Activated CD8-positive, alpha-beta memory T cell treated with anti-CD3 and anti-CD28 coated beads, Interleukin-2, amount 10 ng/mL, durations not matched to agents 7 days and 5 days (primary cell): ENCODE measurements at places on chromosomes 7 and 10.

GRCh38 chr7:157309988-157310668 is 26.7 kb upstream of the DNAJB6 start:
- no peaks in the 10 kb centered on the region for H3K27me3 ChIP-seq
- no peak for DNase-seq
- peaks cover 1% of the 10 kb centered on the region for H3K36me3 ChIP-seq
- peaks cover 32% of the 10 kb centered on the region for H3K4me1 ChIP-seq
- no peak overlapping the region for H3K27ac ChIP-seq
- H3K4me3 ChIP-seq: no peak overlapping the region

DNA sequence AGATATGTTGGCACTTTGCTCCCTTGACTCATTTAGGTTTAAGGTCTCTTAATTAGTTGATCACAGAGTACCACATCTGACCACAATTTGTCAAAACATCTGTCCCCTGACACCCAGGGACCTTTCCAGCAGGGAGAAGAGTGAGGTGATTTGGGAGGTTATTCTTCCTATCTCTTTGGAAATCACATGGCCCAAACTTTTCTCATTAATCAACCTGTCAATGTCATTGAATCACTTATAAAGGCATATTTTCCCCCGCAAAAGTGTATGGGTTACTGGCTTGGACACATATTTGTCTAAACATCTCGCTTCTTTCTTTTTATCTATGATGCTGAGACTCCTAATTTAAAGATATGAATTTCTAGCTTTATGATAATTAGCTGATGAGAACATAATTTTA is 92.4 kb upstream of the RPA3 start:
- no peaks in the 10 kb centered on the region for H3K27me3 ChIP-seq
- H3K36me3 ChIP-seq: peaks cover 11% of the 10 kb centered on the region
- no peak for DNase-seq
- H3K4me3 ChIP-seq: no peak overlapping the region

- H3K36me3 ChIP-seq: no peaks in the 10 kb centered on the region
- H3K4me3 ChIP-seq: no peak overlapping the region
- H3K27ac ChIP-seq: no peak overlapping the region
- no peaks in the 10 kb centered on the region for H3K27me3 ChIP-seq
- no peaks in the 10 kb centered on the region for H3K4me1 ChIP-seq
- no peak for DNase-seq
Observed at GRCh38 chr10:20988357-20988983, 91.4 kb upstream of the NEBL start.

- H3K4me3 ChIP-seq: no peak overlapping the region
- H3K36me3 ChIP-seq: no peaks in the 10 kb centered on the region
- no peak overlapping the region for H3K27ac ChIP-seq
- no peaks in the 10 kb centered on the region for H3K27me3 ChIP-seq
- DNase-seq: no peak
Observed at GRCh38 chr7:16786257-16786656, 18.5 kb downstream of the AGR2 start.
